ENCODE measurements at places on chromosomes 4 and X.

- DNase-seq: no peak
These were observed 2.7 kb downstream of the CT55 start for GRCh38 chrX:135168486-135168885.

DNA sequence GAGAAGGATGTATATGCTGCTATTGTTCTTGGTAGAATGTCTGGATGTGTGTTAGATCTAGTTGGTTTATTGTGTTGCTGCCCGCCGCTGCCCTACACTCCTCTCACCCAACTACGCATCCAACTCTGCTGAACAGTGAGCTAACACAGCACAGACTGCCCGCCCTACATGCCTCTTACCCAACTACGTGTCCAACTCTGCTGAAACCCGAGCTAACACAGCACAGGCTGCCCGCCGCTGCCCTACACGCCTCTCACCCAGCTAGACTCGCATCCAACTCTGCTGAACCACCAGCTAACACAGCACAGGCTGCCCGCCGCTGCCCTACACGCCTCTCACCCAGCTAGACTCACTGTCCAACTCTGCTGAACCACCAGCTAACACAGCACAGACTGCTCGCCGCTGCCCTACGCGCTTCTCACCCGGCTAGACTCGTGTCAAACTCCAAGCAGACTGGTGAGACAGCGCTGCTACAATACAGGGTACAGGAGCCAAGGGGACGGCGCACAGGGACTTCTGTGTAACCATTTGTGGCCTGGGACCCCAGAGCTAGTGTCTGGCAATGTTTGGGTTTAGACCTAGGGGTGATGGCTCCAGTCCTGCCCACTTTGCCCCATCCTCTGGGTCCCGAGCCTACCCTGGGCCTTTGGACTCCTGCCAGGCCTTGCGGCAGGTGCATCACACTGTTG lies 11.6 kb upstream of the CTBP1 start:
- no peak for DNase-seq

DNA sequence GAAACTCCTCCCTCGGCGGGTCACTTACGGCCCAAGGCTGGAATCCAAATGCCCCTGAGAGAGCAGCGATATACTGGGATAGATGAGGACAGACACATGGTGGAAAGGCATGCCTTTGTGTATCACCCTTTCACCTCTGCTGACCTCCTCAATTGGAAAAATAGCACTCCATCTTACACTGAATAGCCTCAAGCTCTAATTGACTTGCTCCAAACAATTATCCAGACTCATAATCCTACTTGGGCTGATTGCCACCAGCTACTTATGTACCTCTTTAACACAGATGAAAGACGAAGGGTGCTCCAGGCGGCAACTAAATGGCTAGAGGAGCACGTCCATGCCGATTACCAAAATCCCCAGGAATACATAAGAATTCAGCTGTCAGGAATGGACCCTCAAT lies 1142.2 kb downstream of the ARAP2 start:
- DNase-seq: no peak

DNA sequence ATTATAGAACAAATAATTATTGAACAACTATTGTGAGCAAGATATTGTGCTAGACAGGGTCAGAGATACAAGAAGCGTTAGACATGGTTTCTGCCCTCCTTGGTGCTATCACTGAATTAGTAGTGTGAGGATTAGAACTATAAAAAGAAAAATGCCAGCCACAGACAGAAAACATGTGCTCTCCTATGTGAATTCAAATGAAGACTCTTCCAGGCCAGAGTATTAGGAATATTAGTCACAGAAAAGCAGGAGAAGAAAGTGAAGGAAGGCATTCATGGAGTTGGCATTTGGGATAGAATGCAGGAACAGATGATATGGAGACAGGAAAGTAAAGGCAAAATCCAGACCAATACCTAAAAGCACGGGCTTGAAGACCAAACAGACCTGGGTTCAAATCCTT lies 179.6 kb upstream of the TENM3 start:
- DNase-seq: no peak

GRCh38 chrX:15579778-15580747 lies 20.7 kb downstream of the ACE2 start:
- DNase-seq: no peak

DNA sequence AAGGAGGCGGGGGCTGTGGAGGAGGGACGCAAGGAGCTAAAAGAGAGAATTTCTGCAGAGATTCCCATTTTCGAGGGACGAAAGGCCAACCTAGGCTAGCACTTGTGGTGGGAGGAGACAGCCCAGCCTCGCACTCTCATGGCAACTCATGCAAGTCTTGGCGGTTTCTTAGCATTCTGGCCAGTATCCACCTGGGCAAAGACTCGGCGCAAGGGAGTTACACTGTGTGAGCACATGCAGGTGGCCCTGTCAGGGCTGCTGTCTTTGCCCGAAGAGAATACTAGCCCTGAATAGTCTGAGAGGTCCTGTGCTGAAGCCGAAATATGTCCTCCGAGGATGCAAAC lies 15.5 kb downstream of the MCF2 start:
- DNase-seq: peak; percentile 9

DNA sequence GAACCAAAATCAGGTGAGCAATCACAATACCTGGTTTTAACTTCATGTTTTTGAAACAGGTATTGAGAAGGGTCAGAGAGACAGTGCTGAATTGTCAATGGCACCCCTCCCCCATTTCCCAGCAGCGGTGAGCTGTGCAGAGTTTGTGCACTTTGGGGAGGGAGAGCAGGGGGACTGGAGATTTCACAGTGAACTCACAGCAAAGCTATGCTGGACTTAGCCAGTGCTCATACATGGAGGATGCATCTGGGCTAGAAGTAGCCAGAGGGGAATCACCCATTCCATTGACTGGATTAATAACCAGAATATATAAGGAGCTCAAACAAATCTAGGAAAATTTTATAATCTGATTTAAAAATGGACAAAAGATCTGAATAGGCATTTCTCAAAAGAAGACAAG lies 612.6 kb downstream of the STPG2 start:
- DNase-seq: no peak

DNA sequence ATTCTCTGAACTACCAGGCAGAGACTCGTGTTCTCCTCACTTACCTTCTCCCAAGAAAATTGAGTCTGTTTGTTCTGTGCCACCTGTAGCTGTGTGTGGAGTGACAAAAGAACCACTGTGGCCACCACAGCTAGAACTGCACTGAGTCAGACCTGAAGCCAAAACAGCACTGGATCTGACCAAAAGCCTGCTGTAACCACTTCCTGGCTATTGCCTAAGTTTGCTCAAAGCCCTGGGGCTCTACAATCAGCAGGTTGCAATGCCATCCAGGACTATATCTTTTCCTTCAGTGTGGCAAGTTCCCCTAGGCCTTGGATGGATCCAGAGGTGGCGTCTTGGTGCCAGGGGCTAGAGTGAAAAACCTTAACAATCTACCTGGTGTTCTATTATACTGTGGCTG lies 449.1 kb downstream of the FAM133A start:
- no peak for DNase-seq

DNA sequence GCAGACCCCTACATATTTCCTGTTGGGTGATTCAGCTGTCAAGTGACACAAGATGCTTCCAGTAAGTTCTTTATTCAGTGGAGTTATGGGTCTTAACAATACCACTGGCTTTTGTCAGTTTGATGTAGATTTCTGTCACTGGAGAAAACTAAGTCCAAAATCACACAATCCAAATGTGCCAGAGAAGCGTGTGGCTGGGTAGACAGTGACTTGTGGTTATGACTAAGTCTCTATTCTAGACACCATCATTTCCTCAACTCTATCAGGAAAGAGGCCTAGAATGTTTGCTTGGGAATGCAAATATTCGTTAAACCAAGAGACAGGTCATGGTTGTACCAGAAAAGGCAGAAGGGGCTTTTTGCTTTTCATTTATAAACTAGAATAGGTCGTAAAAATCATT lies 54.4 kb upstream of the HS3ST1 start:
- DNase-seq: no peak

DNA sequence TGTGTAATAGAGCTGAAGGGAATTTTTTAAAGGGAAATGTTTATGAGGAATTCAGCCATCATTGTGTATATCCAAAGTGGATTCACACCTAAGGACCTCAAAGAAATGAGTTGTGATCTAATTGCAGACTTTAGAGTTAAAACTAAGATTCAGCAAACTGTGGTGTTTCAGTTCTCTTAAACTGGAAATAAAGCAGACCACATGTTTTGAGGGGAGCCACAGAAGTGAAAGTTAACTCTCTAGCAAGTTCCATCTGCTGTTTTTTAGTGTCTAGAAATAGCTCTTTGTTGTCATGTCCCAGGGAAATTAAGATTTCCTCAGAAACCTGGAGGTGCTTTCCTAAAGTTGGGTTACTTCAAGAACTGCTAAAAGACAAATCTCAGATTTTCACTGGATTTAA lies 97.3 kb upstream of the DDX3X start:
- DNase-seq: no peak

DNA sequence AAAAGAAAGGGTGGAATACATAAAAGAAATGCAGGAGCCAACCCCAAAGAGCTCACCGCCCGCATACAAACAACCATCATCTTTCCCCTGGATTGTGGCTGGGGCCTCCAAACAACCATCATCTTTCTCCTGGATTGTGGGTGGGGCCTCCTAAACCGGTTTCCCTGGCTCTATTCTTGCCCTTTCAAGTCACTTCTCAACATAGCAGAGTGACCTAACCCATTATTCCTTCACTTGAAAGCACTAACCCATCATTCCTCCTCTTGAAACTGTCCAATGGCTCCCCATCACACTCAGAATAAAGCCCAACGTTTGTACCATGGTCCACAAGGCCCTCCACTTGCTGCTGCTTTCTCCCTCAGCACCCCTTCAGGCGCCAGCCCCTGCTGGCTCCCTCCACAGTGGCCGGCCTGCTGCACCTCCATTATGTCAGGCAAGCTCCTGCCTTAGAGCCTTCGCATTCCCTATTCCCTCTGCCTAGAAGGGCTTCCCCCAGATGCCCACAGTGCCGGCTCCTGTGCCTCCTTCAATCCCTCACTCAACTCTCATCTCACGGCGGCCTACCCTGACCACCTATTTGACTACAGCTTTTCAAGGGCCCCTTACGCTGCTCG lies 24.1 kb downstream of the SMIM43 start:
- no peak for DNase-seq

- no peak for DNase-seq
These were observed 133.6 kb upstream of the GRPR start for GRCh38 chrX:15989716-15990115.

DNA sequence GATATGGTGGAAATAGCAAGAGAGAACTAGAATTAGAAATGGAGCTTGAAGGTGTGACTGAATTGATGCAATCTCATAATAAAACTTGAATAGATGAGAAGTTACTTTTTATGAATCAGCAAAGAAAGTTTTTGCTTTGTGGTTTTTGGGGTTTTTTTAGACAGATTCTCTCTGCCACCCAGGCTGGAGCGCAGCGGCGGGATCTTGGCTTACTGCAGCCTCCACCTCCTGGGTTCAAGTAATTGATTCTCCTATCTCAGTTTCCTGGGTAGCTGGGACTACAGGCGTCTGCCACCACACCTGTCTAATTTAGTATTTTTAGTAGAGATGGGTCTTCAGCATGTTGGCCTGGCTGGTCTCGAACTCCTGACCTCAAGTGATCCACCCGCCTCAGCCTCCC lies 23.7 kb upstream of the NEIL3 start:
- no peak for DNase-seq

DNA sequence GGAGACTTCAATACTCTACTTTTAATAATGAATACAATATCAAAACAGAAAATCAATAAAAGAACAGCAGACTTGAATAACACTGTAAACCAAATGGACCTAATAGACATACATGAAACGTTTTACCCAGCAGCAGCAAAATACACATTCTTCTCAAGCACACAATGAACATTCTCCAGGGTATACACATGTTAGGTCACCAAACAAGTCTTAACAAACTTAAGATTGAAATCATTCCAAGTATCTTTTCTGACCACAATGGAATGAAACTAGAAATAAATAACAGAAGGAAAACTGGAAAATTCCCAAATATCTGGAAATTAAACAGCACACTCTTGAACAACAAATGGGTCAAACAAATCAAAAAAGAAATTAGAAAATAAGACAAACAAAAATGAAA lies 145.0 kb upstream of the CT83 start:
- no peak for DNase-seq

DNA sequence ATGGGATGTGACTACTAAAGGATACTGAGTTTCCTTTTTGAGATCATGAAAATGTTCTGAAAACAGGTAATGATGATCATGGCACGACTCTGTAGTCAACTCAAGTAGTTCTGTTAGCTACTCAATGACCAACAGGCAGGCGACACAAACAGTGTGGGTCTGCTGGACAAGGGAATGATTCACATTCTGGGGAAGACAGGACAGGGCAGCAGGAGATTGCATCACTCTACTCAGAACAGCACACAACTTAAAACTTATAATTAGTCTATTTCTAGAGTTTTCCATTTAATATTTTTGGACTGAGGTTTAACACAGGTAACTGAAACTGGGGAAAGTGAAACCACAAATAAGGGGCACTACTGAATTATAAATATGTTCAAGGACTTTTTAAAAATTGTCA lies 365.2 kb downstream of the PRDM5 start:
- peak; percentile 11 for DNase-seq

DNA sequence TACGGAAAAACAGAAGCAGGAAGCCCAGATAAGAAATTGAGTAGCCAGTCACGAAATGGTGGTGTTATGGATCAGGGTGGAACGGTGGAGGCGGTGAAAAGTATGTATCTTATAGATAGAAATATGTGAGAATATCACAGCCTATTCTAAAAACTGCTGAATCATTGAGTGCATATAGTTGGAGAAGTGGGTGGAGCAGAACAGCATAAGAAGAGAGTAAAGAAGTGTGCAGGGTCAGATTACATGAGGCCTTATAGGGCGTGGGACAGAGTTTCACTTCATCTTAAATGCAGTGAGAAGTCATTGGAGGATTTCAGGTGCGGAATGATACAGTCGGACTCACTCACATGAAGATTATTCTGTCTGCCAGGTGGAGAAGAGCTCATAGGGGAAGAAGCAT lies 293.1 kb downstream of the TRIML1 start:
- no peak for DNase-seq

DNA sequence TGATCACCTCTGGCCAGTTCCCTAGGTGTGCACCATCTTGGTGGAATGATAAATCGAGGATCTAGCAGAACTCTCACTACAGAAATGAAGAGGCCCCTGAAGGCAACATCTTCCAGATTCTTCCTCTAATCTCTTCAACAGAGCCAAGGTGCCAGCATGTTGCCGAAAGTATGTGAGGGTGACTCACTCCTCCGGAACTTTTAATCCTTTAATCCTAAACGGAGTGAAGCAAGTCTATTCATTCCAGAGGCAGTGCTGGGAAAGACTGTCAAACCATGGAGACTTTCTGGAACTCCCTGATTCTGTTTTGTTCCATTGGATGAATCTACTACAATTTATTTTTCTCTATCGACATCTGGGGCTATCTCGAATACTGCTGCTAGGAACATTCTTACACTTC lies 68.7 kb downstream of the SUPT20HL2 start:
- peak; percentile 74 for DNase-seq

DNA sequence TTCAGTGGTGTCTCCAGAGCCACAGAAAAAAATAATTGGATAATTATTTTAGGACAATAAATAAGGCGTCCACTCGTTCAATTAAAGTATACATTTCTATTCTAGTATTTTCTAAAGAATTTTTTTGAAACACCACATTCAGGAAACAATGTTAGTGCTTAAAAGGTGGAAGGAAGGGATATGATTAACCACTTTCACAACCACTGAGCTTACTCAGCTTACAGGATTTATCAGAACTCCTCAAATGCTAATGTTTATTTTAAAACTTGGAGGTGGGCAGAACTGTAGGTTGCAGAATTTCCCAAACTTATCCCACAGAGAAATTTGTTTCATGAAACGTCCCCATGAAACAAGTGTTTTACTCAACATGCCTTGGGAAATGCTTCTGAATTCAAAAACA lies 54.3 kb upstream of the MAGEB2 start:
- no peak for DNase-seq

GRCh38 chr4:26984896-26985295 lies 124.3 kb downstream of the STIM2 start:
- DNase-seq: no peak

Data from foreskin fibroblast (primary cell).